Upper lobe of left lung (tissue), 6 donors: ENCODE measurements at places on chromosomes 7 and 10. TPM values are rescaled to one million over a fixed set of nuclear protein-coding genes. Genes with fewer than 3 reads are reported as not detected.

GRCh38 chr10:2980116-2980515 is 87.2 kb upstream of the PFKP start:
- no peaks in the 10 kb centered on the region for H3K4me1 ChIP-seq
- no peaks in the 10 kb centered on the region for H3K27me3 ChIP-seq
- no peak overlapping the region for H3K4me3 ChIP-seq
- no peak overlapping the region for H3K27ac ChIP-seq

- DNase-seq, result no peak
- no peak overlapping the region for H3K4me3 ChIP-seq
- no peak overlapping the region for H3K27ac ChIP-seq
- H3K36me3 ChIP-seq, result no peaks in the 10 kb centered on the region
- peaks cover 21% of the 10 kb centered on the region for H3K4me1 ChIP-seq
Observed at GRCh38 chr10:124071141-124071540, 22.3 kb downstream of the CHST15 start.

DNA sequence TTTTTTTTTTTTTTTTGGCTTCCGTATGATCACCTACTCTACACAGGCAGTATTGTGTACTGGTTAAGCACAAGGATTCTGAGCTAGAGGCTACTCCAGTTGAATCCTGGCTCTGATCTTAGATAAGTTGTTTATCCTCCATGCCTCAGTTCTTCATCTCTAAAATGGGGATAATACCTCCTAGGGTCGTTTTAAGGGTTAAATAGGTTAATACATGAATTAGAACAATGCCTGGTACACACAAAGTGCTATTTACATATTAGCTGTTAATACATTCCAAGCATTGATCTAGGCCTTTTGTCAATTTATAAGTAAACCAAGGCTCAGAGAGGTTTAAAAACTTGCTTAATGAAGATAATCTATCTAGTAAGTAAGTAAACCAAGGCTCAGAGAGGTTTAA is 59.0 kb downstream of the ST7 start:
- H3K36me3 ChIP-seq, result no peaks in the 10 kb centered on the region
- no peaks in the 10 kb centered on the region for H3K27me3 ChIP-seq
- H3K27ac ChIP-seq, result no peak overlapping the region
- H3K4me1 ChIP-seq, result peaks cover 11% of the 10 kb centered on the region
- no peak for DNase-seq

GRCh38 chr10:48216204-48216505 is 58.3 kb downstream of the FRMPD2 start:
- no peak overlapping the region for H3K4me3 ChIP-seq
- H3K27ac ChIP-seq, result no peak overlapping the region
- no peak for DNase-seq
- H3K4me1 ChIP-seq, result no peaks in the 10 kb centered on the region

The SLC39A12 gene
- not detected for total RNA-seq

The ZNF32 gene
- 30.1 TPM for total RNA-seq
